NCI-H2081 (cell line): ENCODE measurements at places on chromosomes 7 and 10.
A peak's percentile ranks its signal among the peaks of the same experiment; 100 is the strongest.

- DNase-seq, result no peak
These were observed 369 bp upstream of the SCIN start for GRCh38 chr7:12570168-12570533.

DNA sequence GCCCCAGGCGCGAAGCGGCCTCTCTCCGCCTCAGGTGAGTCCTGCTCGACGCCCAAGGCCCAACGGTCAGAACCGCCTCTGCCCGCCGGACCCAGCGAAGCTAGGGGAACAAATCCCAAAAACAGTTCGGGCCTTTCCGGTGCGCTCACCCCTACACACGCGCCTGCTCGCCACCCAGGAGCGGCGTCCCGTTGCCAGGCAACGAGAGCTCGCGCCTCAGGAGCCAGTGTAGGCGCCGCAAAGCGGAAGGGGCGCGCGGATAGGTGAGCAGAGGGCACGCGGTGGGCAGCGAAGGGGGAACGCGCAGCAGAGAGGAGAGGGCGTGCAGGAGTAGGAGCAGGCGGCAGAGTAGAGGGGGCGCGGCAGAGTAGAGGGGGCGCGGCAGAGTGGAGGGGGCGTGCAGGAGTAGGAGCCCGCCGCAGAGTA is at the start of the genes DYDC1 and DYDC2:
DYDC1 (minus strand) TSS at position 193 of the 426 bp plus-strand sequence. CDS start 4,154 bp downstream, outside the sequence.
DYDC2 (plus strand) TSS at position 219 of the 426 bp plus-strand sequence. CDS start 5,663 bp downstream, outside the sequence.
- DNase-seq, result peak; percentile 69

DNA sequence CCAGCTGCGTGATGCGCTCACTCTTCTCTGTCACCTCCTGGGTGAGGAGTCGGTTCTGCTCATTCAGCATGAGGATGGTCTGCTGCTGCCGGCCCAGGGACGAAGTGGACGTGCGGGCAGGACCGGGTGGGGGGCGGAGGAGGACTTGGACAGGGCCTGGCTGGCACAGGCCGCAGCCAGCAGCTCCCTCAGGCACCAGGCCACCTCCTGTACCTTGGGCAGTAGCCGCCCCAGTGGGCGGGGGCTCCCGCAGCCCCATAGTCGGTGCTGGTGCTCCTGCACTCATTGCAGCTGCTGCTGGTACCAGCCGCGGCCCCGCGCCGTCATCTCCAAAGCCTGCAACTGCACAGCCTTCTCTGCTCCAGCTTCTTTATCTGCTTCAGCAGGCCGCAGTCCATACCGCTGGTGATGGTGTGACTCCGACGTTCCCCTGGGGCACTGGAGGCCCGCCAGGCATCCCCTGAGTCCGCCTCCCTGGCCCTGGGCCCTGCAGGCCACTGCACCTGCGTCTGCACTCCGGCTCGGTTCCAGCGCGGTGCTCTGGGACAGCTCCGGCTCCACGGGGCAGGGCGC is 884.9 kb upstream of the ZNF722 start:
- no peak for DNase-seq

GRCh38 chr10:94343151-94343550 is 19.6 kb downstream of the NOC3L start:
- no peak for DNase-seq

DNA sequence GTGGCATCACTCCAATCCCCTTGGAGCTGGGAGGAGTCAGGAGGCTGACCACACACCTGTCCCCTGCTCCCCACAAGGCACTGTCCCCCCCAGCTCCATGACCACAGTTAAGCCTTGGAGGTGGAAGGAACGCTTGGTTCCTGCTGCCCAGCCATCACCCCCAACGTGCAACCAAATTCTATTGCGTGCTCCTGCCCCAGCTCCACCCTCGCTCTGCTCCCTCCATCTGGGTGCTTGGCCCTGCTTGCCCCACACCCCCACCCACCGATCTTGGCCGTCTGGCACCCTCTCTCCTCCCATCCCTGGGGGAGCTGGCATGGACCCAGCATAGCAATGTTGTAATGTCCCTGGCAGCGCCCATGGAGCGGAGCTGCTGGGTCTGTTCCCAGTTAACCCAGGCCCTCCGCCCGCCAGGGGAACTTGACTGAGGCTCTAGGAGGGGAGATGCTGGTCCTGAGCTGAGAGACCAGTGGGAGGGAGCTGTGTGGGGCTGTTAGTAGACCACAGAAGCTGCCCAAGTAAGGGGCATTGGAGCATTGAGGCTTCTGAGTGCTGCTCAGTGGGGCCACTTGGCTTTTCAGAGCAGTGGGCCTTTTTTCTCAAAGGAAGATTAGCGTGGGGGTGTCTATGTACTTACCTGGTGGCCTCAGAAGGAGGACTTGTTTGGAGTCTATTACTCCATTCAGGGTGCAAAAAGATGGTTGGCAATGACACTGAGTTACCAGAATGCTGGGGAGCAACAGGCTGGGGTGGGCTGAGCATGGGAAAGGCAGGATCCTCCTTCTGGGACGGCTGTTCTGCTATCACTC is 1.1 kb downstream of the EPHB6 start:
- peak; percentile 23 for DNase-seq

- DNase-seq, result no peak
These were observed 15.6 kb upstream of the ZNF25 start for GRCh38 chr10:37992083-37992482.

DNA sequence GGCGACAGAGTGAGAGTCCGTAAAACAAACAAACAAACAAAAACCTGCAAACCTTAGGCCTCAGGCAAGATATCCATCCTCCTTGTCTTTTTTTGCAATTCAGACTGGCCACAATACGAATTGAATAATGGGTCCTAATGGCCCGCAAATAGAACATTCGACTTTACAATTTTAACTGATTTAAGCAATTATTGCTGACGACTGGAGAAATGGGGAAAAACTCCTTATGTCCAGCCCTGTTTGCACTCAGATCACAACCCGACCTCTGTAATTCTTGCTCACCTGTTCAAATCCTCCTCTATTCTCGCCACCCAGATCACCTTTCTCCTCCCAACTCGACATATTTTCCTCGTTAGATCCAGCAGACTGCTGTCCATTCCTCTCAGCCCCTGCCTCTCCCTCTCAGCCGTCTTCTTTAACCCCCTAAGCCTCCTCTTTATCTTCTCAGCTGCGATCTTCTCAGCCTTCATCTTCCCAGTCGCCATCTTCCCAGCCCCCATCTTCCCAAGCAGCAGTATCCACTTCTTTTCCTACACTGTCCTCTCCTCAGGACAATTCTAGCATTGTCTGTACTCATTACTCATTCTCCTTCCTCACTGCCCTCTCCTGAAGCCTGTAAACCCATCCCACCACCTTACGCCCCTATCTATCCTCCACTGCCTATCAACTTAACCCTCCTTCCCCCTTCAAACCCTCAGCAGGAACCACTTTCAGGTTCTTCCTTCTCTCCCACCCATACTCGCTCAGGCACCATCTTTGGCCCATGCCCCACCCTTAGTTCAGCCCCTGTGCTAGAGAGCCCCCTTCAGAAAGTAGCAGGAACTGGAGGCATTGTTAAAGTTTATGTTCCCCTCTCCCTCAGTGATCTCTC is 61.8 kb downstream of the LRRC17 start:
- no peak for DNase-seq

DNA sequence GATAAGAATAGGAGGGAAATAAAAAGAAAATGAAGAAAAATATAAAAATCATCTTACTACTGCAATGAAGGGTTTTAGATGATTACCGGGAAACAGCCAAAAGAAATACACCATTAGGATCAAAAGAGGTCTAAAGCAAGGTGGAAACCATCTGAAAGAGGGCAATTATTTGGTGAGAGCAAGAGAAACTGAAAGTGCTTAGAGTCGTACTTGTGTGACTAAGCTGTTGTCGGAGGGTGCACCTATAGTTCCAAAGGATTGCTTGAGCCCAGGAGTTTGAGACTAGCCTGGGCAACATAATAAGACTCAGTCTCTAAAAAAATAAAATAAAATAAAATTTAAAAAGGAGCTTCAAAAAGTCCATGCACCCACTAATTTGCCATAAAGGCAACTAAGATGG is 169.5 kb downstream of the DKK1 start:
- DNase-seq, result no peak

DNA sequence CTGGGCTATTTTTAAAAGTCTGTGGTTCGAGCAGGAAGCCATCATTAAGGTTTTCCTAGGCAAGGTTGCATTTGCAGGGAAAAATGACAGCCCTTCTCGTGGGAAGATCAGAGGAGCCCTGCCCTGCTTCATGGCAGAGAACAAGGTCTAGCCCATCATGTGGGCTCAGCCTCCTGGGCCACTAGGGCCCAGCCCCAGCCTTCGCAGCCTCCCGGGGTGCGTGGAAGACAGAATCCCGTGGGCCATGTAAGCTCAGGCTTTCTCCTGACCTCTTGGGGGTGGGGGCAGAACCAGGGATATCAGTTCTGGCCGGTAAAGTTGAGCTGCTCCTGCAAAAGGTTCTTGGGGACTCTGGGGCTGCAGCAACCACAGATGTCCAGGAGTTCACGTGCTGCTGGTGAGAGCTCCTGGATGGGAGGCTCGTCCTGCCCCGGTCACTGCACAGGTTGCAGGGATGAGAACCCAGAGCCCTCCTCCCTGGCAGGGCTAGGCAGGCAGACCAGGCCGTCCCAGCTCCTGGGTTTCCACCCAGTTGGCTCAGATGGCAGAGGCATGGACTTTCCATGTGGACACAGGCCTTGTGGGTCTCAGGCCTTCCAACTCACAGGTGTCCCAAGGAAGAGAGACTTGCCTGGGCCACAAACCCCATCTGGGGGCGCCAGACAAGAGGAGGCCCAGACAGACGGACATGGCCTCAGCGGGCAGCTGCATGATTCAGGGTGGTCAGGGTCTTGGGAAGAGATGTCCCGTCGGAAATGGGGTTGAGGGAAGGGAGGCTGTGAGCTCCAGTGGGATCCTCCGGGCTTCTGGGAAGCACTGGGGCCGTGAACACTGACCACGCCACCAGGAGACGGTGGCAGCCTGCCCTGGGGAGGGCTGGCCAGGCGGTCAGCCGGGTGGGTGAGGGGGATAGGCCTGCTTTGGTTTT is 126.2 kb downstream of the NEURL1 start:
- no peak for DNase-seq

GRCh38 chr10:127989481-127990012 is 82.6 kb downstream of the PTPRE start:
- no peak for DNase-seq

- DNase-seq, result no peak
These were observed 253.6 kb downstream of the KCNMA1 start for GRCh38 chr10:77383861-77384553.

DNA sequence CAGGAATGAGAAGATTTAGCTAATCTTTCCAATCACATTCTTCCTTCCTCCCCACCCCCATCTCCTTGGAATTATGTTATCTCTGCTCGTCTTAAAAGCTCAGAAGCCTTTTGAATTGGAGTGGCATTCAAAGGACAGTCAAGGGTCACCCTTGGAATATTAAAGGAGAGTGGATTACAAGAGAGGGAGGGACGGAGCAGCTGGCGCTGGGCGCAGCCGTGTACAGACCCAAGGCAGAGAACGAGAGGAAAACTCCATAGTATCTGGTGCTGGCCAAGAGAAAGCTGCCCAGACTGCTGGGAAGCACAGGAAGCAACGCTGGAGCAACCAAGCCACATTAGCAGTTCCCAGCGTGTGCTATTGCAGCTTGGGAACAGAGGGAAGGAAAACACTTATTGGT is 95.7 kb downstream of the POU6F2 start:
- DNase-seq, result peak; percentile 48

DNA sequence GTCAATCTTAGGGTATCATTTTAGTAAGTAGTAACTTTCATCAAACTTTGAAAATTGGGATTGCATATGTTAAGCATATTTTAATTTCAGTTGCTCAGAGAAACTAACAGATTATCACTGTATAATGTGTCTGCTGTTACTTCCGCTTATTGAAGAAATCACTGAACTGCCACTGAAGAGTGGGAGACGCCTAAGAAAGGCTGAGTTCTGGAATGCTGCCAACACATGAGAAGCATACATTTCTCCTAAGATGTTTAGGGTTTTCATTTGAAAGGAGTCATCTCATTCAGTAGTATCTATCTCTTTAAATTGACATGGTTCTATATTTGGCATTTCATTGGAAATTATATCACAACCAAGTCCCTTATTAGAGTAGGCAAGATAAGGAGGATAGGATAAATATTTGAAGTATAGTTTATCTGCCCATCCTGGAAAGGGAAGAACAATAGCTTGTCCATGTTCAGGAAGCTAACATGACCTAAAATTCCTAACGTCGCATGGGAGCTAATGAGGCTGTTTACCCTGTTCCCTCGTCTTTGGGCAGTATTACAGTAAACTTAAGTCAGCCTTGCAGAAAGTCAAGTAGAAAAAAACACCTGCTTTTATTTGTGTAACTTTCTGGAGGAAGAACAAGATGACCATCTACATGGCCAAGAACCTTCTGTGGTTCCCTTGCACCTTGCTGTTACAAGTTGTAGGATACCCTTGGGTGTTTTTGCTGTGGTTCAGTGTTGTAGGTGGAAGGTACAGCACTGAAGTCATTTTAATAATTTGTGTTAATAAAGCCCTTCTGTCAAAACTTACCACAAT is 67.3 kb downstream of the NHLRC2 start:
- no peak for DNase-seq

- no peak for DNase-seq
These were observed 21.6 kb upstream of the ADAMTS14 start for GRCh38 chr10:70650718-70651117.

DNA sequence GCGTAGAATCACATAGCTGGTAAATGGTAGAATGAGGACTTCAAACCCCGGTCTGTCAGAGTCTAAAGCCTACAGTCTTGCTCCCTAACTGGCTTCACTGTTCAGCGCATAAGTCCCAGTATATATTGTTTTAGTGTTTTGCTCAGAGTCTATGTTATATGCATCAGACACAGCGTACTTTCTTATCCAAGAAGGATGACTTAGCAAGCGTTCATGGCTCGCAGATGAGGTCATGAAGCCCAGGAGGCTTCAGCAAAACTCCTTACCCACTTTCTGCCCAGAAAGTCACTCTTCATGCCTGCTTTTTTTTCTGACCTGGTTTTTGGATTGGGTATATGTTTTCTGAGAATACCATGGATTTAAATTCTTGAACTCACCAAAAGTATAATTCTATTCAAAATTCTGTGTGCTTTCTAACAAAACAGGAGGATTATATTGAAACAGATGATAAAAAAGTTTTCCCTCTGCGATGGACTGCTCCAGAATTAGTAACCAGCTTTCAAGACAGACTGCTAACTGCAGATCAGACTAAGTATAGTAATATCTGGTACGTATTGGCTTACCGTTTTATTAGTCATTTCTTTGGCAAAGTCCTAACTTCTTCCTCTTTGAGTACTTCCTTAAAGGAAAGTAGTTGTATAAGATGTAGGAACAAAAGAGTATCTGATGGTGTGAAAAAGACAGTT is 24.6 kb upstream of the BHLHA15 start:
- DNase-seq, result no peak

- no peak for DNase-seq
These were observed 47.2 kb downstream of the GOLGA7B start for GRCh38 chr10:97896756-97897358.

- DNase-seq, result no peak
These were observed 16.3 kb downstream of the CYP3A4 start for GRCh38 chr7:99767662-99768061.

DNA sequence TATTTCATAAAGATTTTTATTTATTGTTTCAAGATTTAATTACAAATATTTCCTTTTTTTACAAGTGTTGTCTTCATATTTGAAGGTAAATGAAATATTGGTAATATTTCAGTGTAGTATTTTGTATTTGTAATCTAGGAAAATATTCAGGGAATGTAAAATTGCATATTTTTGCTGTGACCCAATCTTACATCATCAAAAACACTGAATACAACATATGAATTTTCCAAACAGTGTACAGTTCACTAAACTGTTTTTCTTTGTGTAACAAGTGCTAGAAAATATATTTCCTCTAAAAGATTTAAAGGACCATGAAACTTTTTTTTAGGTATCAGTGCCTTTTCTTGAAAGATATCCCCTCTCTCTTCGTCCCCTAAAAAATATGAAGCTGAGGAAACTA is 251.9 kb upstream of the KCND2 start:
- DNase-seq, result no peak

- DNase-seq, result no peak
These were observed 204.0 kb upstream of the PTN start for GRCh38 chr7:137547485-137547884.
